ENCODE measurements at places on chromosomes 12 and 14.

DNA sequence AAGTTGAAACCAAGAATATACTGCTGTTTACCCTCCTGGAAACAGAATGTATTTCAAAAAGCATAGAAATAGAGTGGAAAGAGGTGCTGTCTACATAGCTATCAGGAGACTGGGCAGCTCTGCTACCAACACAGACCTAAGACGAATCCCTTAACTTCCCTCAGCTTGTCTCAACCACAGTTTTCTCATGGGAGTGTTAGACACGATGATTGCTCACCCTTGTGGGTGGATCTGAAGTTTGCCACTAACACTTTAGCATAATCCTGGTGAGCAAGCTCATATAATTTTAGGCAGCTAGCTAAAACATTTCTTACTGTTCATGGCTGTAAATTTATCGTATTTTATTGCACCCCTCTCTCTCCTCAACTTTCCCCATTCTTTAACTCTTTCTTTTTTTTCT lies 38.5 kb downstream of the C12orf75 start:
- DNase-seq = no peak

GRCh38 chr12:108518101-108518715 lies 3.1 kb downstream of the FICD start:
- DNase-seq = no peak

DNA sequence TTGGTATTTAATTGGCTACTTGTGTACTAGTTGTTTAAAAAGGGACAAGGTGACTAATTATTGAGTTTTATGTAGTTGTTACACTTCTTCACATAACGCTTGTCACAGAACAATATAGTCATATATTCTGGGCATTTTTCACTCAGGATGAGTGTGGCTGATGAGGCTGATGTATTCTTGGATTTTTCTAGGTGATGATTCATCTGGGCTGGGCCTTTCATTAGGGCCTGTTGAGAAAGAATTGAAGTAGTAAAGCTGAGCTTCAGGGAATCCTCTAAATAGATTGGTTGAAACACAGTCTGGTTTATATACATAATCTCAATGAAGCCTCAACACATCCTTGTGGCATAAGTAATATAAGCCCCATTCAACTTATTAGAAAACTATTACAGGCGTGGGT lies 445.7 kb downstream of the DAD1 start:
- DNase-seq = no peak

- no peak for DNase-seq
Measured at GRCh38 chr12:131901431-131902331, 7.3 kb downstream of the ULK1 start.

DNA sequence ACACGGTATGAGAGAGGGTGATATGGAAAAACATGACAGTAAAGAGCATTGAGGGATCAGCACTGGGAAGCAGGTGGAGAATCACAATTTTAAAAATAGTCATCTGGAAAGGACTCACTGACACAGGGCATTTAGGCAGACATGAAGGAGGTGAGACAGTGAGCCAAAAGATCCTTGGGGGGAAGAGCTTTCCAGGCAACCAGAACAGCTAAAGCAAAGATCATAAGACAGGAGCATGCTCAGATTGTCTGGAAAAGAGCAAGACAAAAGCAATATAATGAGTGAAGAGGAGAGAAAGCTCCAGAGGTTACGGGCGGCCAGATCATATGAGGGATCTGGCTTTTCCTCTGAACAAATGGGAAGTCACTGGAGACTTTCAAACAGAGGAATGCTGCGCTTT lies 63.9 kb downstream of the DENND5B start:
- no peak for DNase-seq
